Psoas muscle (tissue), 8 donors: ENCODE measurements at places on chromosomes 6 and 20.

GRCh38 chr6:159493231-159493897, 199.7 kb downstream of the SOD2 start:
- DNase-seq, result no peak

DNA sequence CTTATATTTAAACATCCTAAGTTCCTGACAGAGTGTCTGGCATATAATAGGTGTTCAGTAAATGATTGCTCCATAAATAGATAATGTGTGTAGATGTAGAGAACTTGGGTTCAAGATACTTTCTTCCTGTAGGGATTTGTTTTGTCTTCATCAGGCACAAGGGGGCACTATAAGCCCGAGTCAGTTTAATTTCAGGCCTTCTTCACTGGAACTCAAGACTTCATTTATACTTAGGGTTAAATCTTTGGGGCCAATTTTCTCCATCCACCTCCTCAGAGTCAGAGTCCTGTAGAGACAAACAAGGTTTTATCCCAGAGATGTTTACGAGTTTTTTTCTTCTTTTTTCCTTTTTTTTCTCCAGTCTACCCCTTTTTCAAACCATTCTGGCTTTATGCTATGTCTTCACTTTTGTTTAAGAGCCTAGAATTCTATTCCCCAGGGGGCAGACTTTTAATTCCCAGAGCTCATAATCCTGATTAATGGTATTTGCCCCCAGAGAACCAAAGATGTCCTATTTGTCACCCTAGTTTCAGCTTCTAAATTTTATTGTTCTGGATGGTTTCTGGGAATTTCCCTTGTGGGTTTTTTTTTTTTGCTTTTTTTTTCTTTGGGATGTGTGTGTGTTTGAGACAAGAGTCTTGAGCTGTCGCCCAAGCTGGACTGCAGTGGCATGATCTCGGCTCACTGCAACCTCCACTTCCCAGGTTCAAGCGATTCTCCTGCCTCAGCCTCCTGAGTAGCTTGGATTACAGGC, 88.4 kb downstream of the HFE start:
- DNase-seq, result no peak

GRCh38 chr6:46808806-46809205, 15.6 kb downstream of the MEP1A start:
- no peak for DNase-seq

DNA sequence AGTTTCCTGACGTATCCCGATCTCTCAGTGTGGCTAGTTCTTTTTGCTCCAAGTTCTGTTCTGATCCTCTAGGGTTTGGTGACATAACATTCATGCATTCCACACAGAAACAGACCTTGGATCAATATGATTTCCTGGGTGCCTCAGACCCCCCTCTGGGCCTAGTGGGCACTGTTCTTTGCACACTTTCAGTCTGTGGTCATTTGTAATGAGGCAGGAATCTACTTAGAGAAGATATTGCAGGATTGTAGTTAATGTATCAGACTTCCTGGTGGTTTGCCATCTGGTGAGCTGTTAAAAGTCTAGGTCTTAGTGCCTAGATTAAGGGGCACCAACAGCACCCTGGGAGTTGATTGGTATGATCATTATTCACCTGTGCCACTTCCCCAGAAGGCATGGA, 7.5 kb downstream of the BEND6 start:
- no peak for DNase-seq

GRCh38 chr6:129453073-129453472, 256.9 kb downstream of the ARHGAP18 start:
- no peak for DNase-seq

- DNase-seq, result no peak
These were observed 333.9 kb downstream of the TBC1D32 start for GRCh38 chr6:121000381-121000780.

DNA sequence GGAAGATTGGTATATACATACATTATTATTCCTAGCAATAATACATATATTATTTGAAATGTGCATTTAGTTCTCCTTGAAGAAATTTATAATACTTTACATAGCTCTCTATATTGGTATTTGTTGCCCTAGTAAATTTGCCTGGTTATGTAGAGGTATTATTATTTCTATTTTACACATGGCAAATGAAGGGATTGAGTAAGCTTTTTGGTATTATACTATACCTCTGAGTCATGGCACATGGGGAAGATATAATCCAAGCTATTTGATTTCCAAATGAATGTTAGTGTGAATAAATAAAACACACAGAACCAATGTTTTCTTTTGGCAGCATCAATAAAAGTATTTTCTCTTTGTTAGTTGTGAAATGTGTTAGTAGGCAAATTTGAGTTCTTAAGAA, 409.6 kb upstream of the SLC35B3 start:
- DNase-seq, result no peak

DNA sequence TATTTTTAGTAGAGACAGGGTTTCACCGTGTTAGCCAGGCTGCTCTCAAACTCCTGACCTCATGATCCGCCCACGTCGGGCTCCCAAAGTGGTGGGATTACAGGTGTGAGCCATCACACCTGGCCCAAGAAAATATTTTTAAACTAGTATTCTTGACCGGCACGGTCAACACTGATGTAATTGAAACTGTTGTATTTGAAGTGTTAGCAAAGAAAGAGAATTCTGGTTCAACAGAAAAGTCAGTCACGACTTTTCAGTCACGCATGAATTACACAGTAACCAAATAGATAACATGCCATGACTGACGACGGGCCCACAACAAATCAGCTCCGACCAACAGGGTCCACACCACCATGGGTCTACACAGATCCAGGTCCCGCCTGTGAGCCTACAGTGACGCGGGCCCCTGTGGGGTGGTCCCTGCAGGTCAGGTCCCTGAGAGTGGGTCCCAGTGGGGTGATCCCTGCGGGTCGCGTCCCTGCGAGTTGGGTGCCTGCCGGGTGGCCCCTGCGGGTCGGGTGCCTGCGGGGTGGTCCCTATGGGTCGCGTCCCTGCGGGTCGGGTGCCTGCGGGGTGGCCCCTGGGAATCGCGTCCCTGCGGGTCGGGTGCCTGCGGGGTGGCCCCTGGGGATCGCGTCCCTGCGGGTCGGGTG, 1.0 kb downstream of the GMEB2 start:
- DNase-seq, result no peak

DNA sequence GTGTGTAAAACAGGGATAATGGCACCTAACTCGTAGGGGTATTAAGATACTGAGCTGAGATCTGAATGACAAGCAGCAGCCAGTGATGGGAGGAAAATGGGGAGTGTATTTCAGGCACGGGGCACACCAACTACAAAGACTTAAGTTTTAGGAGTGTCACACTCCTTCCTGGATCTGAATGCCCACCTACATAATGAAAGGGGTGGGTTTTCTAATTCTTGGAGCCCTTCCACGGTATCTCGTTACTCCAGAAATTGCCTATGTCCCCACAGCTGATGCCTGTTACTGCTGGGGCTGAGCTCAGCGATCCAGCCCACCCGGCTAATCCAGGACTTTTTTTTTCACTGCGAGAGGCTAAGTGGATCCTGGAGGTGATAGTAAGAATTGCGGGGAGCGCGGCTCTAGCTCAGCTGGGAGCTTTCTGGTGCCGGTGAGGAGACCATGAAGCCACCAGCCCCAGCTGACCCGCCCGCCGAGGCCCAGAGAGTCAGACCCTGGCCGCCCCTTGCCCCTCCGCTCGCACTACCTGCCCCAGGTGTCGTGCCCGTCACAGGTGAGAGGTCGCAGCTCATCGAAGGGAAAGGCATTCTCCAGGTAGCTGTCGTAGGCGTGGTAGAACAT, 727 bp downstream of the EDEM2 start:
- no peak for DNase-seq

DNA sequence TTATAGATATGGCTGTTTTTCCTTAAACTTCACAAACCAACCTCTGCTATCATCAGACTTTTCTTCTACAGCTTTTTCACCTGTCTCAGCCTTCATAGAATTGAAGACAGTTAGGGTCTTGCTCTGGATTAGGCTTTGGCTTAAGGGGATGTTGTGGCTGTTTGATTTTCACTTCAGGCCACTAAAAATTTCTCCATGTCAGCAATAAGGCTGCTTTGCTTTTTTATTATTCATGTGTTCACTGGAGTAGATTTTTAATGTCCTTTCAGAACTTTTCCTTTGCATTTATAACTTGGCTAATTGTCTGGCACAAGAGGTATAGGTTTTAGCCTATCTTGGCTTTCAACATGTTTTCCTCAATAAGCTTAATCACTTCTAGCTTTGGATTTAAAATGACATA, 392.6 kb downstream of the RFPL4B start:
- DNase-seq, result no peak

DNA sequence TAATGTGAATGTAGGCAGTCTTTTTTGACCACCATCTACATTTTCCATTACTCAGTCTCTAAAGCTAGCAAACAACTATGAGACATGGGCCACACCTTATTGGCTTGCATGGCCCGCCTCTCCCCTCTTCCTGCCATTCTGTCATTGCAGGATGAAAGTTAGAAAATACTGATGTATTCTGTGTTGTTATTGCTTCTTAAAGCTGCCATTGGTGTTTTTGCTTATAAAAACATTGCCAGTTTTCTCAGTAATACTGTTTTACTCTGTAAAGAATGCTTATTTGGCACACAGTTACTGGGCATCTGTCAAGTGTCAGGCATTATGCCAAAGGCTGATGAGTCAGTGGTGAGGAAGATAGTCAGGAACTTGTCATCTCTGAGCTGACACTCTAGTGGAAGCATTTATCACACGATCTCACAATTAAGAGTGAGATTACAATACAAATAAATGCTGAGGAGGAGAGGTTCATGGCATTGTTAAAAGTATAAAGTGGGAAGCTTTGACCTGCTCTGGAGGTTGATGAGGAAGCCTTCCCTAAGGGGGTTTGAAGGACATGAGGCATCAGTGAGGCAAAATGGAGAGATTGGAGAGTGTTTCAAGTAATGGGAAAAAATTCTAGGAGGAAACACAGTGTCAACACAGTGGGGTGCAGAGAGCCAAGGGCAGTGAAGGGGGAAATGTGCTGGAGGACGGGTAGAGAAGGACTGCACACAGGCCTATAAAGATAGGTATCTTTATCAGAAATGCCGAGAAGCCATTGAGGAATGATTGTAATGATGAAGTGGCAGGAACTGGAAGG, 14.7 kb downstream of the KLHL32 start:
- no peak for DNase-seq

- DNase-seq, result no peak
These were observed 52.1 kb upstream of the CD93 start for GRCh38 chr20:23138226-23138625.

DNA sequence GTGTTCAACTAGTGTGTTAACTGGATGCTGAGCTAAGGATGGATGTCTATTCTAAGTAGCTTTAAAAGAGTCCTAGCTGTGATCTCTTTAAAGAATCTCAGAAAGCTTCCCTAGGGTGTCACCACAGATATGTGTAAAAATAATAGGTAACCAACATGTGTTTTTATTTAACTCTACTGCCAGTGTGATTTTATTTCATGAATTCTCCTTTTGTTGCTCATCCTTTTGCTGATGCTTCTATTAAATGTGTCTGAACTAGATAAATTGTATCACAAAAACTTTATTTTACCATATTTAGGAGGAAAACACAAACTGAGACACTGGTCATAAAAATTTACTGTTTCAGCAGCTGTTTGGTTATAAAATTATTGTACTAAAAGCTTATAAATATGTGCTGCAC, 809.4 kb upstream of the CITED2 start:
- no peak for DNase-seq

DNA sequence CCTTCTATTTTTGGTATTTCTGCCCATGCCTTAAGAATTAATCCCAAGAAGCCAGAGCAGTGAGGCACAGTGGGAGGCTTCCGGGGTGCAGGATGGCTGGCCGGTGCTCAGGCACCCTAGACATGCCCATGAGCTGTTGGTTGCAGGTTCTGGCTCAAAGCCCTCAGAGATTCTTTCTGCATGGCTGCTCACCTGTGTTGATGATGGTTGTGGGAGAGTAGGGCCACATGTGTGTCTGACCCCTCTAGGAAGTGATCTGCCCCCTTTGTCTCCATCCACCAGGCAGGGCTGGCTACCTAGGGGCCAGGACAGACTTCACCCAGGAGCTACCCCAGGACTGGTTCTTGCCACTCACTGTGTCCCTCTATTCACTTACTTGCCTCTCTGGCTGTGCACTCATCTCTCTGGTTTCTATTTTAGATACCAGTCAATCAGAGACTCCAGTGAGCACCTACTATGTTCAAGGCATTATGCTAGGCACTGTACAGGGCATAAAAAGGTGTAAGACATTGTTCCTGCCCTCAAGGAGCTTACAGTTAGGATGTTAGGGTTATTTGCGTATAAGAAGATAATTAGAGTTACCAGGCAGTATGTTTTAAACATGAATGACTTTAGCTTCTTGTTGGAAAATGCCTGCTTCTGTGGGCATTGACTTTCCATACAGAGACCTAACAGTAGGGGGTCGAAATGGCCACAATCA, 16.8 kb downstream of the CD83 start:
- no peak for DNase-seq

DNA sequence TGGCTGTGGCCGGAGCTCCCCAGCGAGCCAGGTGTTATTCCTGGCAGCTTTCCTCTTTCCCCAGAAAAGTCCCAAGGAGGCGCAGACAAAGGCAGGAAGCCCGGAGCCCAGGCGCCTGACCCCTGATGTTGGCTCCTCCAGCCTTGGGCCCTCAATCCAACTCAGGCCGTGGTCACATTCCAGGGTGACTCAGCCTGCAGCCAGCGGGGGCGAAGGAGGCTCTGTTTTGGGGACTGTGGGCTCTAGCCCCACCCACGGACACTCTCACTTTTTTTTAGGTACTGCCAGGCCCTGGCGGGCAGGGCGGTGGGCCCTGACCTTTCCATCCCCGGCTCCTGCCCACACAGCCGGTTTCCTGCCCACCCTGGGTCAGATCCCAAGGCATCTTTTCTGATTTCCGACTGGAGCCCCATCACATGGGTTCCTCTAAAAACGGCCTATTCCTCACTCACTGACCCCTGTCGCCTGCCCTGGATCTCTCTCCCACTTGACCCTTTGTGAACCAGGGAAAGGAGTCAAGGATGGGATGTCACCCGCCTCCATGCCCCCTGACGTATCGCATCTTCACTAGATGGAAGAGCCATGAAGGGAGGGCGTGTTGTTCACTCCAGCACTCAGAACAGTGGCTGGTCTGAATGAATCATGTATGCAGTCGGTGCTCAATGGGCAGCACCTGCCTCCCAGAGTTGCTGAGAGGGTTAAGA, 5.5 kb downstream of the PTGIS start:
- peak; percentile 85 for DNase-seq

GRCh38 chr6:35622283-35622682, 66.4 kb downstream of the FKBP5 start:
- no peak for DNase-seq

GRCh38 chr6:29757701-29758293, 34.6 kb downstream of the HLA-F start:
- DNase-seq, result no peak

DNA sequence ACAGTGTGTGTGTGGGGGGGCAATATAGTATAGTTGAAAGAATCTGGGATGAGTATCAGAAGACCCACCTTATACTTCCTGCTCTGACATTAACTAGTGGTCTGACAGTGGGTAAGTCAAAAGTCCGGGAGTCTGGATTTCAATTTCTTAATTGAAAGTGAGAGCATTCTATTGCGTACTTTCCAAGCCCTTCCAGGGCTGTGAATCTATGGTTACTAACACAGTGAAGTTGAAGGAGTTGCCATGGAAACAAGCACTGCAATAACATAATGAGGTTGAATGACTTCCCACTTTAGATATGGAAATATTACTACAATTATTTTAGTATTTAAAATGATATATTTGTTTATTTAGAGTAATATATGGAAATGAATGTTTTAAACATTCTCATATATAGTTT, 80.2 kb downstream of the MLIP start:
- DNase-seq, result no peak
